Left colon (tissue), 2 donors: ENCODE measurements at places on chromosomes 6 and 20. TPM values are rescaled to one million over a fixed set of nuclear protein-coding genes. Genes with fewer than 3 reads are reported as not detected.
A peak's percentile ranks its signal among the peaks of the same experiment; 100 is the strongest.

Gene TMEM217
- 1.4 TPM for total RNA-seq

Gene ARFGEF3
- 19.1 TPM for total RNA-seq

- no peak for DNase-seq
Measured at GRCh38 chr20:1887321-1887720, 7.9 kb upstream of the SIRPA start.

- no peak for DNase-seq
Measured at GRCh38 chr6:105797286-105797979, 288.7 kb upstream of the PRDM1 start.

DNA sequence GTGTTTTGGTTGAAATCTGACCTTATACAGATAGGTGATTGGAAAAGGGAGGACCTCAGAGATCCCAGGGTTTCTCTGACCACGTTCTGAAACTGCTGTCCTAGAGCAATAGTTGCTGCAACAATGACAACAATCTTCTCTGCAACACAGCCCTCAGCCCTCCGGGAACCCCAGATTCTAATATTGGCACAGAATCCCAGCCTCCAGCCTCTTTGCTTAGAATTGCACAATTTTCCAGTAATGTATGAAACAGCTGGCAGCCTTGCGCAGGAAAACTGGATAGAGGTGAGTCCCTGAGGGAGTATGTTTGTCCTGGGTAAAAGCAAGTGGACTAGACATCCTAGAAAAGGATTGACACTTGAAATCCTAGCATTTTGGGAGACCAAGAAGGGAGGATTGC, 30.4 kb upstream of the PNRC1 start:
- DNase-seq, result no peak

DNA sequence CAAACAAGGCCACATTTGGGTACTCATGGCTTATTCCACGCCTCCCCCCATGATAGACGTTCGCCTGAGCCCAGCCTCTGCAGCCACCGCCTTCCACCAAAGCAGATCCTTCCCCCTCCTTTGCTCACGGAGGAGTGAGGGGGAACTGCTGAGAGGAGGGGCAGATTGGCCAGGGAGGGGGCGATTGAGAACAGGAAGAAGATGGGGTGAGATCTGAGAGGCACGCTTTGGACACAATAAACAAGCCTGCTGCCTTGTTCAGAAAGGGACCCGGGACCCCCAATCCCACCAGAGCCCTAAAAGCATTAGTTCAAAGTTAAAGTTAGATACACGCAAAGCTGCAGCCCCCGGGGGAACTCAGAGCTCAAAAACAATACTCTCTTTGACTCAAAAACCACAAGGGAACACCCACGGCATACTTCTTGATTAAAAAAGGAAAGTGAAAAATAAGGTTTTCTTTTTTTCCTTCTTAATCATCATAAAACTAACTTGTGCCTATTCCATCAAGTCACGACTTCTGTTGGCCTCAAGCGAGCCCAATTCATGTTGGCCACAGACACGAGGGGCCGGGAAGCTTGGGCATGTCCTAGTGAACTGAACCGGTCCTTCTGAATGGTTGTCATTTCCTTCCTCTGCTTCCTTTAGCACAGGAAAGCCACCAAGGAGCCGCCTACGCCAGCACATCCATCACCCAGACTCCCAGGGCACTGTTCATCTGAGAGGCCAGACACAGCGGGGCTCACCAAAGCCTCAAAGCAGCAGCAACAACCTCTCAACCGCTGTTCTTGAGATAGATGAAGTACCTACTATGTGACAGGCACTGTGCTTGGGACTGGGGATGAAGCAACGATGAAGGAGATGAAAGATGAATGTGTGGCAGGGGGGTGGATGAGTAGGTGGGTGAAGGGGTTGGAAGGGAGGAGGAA, 44.7 kb downstream of the NFATC2 start:
- peak; percentile 24 for DNase-seq

DNA sequence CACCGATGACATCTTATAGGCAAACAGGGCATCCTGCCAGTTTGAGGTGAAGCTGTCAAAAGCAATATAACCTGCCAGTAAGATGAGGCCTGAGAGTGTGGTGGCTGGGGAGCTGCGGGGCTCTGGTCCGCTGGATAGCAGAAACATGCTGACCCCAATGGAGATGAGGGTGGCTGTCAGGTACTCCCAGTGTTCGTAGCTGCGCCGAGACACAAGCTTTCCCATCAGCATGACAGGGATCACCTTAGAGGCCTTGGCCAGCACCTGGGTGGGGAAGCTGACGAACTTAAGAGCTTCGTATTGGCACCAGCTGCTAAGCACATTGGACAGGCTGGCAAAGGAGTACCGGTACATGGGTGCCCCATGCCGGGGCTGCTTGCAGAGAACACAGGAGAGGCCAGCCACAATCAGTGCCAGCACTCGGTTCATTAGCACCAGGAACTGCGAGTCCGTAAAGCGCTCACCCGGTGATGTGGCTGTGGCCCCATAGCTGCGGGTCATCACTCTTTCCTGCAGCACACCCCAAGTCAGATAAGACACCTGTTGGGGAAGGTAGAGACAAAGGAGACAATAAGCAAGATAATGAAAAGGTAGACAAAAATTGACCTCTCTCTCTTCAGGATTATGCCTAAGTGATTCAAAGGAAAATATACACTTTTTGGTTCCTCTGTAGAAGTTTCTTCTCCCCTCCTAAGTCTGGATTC, 2.1 kb downstream of the SLC35B2 start:
- DNase-seq, result no peak

DNA sequence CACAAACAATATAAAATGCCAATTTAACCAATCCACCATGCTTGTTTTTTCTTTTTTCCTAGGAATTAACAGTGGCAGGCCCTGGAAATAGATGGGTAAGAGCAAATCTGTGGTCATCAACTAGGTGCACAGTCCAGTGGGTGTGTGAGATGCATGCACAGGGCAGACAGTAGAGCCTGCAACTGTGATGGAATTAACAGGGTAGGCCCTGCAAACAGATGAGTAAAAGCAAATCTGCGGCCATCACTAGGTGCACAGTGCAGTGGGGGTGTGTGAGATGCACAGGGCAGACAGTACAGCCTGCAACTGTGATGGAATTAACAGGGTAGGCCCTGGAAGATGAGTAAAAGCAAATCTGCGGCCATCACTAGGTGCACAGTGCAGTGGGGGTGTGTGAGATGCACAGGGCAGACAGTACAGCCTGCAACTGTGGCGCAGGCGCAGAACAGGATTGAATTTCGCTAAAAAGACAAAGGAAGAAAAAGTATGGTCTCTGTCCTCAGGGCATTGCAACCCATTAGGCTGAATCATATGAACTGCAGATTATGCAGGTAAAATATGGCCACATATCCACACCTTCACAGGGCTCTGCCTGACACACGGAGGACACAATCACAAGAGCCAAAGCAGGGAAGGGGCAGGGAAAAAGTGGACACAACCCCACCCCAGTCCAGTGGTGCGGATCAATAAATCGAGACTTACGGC, 41.0 kb upstream of the IPCEF1 start:
- no peak for DNase-seq
